ENCODE measurements at places on chromosomes 5 and 9.

DNA sequence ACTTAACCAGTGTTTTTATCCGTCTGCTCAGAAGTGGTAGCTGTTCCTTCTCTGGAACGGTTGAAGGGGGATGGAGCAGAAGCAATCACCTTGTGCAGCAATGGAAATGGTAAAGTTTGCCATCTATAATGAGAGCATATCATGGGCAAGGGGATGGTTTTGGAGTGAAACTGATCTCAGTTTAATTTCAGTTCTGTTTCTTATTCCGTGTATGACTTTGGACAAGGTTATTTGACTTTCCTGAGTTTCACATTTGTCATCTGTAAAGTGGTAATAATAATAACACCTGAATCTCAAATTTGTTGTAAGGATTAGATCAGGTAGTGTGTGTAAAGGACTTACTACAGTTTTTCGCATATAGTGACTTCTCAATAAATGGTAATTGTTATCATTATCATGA, 106.1 kb downstream of the PCSK1 start:
- no peak for DNase-seq

- no peak for DNase-seq
Measured at GRCh38 chr5:65961633-65962032, 35.3 kb downstream of the ERBIN start.

- DNase-seq: no peak
Measured at GRCh38 chr9:15271403-15271802, 35.6 kb downstream of the TTC39B start.

DNA sequence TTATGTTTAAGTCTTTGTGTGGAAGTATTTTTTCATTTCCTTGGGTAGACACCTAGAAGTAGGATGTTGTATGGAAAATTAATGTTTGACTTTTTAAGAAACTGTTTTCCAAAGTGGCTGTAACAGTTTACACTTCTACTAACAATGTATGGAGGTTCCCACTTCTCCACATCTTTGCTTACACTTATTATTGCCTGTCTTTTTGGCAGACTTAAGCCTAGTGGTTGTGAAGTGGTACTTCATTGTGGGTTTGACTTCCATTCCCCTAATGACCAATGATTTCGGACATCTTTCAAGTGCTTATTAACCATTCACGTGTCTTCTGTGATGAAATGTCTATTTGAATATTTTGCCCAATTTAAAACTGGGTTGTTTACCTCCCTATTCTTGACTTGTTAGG, 91.5 kb upstream of the CDKN2B start:
- no peak for DNase-seq

GRCh38 chr9:131019388-131020239, 10.6 kb downstream of the LAMC3 start:
- DNase-seq: no peak
